ENCODE measurements at places on chromosomes 1 and 21.

DNA sequence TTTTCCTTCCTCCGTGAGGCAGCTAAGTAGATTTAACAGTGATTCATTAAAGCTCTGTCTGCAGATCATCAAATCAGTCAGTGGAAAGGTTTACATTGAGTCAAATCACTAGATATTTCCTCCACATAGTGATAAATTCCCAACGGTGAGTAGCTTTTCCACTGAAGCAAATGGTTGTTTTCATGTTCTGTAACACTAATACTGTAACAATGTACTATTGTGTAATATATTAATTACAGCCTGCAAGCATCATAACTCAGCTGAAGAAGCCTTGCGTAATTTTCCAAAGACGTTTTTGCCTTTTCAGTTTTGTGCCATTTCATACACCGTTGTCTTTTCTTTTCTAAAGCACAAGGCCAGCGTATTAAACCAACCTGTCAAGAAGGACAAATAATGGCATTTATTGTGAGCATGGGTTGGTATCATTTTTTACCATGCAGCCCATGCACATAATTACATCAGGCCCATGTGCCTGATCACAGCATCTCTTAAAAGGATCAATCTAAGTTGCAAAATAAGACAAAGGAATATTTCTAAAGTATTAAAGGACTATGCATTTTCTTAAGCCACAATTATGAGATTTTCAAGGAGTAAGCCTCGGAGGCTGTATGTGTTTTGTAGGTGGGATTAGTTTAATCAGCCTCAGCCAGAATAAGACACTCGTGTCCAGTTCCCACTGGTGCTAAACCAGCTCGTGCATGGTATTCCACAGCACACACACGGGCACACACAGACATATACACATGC is 16.7 kb upstream of the PDE9A start:
- no peak for DNase-seq

DNA sequence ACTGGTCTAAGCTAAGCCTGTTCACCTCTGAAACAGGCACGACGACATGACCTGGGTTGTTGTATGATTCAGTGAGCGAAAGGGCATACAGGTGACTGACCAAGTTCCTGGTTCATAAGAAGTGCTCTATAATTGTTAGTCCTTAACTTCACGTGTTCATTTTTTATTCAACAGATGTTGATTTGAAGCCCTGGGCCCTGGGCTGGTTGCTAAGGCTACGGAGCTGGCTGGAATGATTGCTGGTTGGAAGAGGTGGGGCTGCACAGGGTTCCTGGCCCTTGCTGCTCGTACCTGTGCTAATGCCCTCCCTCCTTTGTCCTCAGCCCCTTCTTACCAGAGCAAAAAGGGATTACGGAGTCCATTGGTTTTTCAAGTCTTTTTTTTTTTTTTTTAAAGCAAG is 111.3 kb upstream of the CSF3R start:
- no peak for DNase-seq

GRCh38 chr21:36753556-36753955 is 54.6 kb downstream of the SIM2 start:
- no peak for DNase-seq

DNA sequence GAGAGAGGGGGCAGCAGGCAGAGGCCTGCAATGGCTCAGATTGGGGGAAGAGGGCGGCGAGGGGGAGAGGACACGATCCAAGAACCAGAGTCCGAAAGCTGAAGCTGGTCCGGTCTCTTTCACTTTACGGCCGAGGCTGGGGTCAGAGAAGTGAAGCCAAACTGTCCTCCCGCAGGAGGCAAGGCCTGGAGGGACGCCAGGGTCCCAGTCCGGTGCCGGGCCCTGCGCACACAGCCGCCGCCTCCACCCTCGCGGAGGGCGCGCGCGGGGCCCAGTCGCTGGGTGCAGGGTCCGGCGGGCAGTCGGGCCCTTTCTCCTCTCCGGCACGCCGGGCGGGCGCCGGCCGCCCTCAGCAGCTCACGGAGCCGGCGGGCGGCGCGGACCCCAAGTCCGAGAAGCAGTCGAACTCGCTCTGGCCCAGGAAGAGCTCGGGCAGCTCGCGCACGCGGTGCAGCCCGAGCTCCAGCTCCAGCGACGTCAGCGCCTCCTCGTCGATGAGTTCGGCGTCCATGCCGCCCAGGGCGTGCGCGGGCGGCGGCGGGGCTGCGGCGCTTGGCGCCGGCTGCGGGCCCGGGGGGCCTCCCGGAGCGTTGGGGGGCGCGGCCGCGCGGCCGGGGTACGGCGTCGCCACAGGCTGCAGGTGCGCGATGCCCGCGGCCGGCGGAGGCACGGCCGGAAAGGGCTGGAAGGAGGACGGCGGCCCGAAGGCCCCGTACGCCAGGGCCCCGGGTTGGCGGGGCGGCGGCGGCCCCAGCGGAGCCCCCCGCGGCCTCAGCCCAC is 749 bp downstream of the CITED4 start:
- no peak for DNase-seq

- DNase-seq: no peak
These were observed 480.2 kb downstream of the COL11A1 start for GRCh38 chr1:102628109-102628613.

- DNase-seq: no peak
These were observed 6.5 kb upstream of the ITGB2 start for GRCh38 chr21:44927259-44927586.

- DNase-seq: no peak
These were observed 11.1 kb upstream of the GJA5 start for GRCh38 chr1:147771226-147772125.

DNA sequence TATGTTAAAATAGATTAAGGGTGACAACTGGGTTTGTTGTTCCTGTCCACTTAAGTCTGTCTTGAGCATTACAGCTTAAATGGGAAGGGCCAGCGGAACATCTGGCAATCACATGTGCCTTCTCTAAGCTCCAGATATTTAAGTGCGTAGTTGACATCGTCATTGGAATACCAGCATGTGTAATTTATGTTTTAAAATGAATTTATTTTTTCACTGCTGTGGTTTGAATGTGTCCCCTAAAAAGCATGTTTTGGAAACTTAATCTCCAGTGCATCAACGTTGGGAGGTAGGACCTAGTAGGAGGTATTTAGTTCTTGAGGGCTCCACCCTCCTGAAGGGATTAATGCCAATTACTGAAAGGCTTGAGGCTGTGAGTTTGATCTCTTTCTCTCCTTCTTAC is 13.4 kb downstream of the ZCCHC17 start:
- no peak for DNase-seq

- peak; percentile 100 for DNase-seq
These were observed 102.7 kb upstream of the DPH5 start for GRCh38 chr1:101128211-101128727.

DNA sequence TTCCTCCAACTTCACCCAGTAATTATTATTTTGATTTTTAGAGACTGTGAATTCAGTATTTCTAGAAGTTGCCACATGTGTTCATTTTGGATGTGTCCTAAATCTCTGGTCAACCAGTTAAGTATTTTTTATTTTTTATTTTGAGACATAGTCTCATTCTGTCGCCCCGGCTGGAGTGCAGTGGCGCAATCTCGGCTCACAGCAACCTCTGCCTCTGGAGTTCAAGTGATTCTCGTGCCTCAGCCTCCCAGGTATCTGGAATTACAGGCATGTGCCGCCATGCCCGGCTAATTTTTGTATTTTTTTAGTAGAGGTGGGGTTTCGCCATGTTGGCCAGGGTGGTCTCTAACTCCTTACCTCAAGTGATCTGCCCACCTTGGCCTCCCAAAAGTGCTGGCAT is 8.0 kb downstream of the MACF1 start:
- no peak for DNase-seq

- no peak for DNase-seq
These were observed 12.6 kb downstream of the SH2D2A start for GRCh38 chr1:156804026-156804425.

GRCh38 chr1:235015291-235015985 is 113.2 kb downstream of the TOMM20 start:
- DNase-seq: no peak

- DNase-seq: peak; percentile 52
These were observed 1.1 kb upstream of the GTF2B start for GRCh38 chr1:88892357-88892877.

GRCh38 chr1:24803220-24803619 is 58.0 kb downstream of the CLIC4 start:
- no peak for DNase-seq

DNA sequence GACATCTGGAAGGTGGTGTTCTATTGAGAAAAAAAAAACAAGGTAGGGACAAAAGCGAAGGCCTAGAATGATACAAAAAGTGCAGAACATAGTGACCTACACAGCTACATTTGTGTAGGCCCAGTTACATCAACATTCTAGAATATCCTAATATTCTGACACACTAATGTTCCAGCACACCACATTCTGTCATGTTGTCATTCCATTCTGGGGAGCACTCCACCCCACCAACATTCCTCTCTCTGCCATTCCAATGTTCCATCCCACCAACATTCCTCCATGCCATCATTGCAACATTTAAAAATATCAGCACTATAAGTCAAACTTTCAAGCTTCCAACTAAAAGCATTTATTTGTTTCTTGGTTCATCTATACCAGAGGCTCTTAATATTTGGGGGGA is 28.5 kb downstream of the COA7 start:
- no peak for DNase-seq

DNA sequence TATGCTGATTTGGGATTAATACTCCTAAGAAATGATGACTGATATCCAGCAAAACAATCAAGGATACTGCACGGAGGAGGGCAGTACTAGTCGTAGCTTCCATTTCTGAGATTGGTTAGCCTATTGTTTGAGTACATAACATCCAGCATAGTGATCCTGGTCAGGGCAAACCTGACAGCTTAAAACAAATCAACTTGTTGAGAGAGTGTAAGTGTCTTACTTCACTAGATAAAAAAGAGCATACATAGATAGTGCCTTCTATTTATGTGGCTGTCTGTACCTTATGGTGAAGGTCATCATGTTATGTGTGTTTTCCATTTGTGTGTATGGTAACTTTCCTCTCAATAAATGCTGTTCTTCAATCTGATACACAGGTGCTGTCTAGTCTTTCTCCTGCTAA is 228.4 kb downstream of the PTGER3 start:
- DNase-seq: no peak

DNA sequence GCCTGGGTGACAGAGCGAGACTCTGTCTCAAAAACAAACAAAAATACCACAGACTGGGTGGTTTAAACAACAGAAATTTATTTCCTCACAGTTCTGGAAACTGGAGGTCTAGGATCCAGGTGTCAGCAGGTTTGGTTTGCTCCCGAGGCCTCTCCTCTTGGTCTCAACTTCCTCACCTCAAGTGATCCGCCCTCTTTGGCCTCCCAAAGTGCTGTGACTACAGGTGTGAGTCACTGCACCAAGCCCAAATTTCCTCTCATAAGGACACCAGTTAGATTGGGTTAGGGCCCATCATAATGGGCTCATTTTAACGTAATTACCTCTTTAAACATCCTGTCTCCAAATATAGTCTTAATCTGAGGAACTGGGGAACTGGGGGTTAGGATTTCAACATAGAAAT is 35.5 kb downstream of the MFSD2A start:
- no peak for DNase-seq

GRCh38 chr1:233114159-233114558 is 163.7 kb downstream of the NTPCR start:
- DNase-seq: no peak

GRCh38 chr1:2499260-2499659 is 23.2 kb downstream of the PLCH2 start:
- no peak for DNase-seq

- DNase-seq: no peak
These were observed 89.8 kb upstream of the TMPRSS15 start for GRCh38 chr21:18493422-18493821.

GRCh38 chr1:5970610-5971273 is 21.5 kb downstream of the NPHP4 start:
- DNase-seq: no peak

GRCh38 chr1:154860156-154860870 is 9.8 kb downstream of the KCNN3 start:
- DNase-seq: peak; percentile 87

DNA sequence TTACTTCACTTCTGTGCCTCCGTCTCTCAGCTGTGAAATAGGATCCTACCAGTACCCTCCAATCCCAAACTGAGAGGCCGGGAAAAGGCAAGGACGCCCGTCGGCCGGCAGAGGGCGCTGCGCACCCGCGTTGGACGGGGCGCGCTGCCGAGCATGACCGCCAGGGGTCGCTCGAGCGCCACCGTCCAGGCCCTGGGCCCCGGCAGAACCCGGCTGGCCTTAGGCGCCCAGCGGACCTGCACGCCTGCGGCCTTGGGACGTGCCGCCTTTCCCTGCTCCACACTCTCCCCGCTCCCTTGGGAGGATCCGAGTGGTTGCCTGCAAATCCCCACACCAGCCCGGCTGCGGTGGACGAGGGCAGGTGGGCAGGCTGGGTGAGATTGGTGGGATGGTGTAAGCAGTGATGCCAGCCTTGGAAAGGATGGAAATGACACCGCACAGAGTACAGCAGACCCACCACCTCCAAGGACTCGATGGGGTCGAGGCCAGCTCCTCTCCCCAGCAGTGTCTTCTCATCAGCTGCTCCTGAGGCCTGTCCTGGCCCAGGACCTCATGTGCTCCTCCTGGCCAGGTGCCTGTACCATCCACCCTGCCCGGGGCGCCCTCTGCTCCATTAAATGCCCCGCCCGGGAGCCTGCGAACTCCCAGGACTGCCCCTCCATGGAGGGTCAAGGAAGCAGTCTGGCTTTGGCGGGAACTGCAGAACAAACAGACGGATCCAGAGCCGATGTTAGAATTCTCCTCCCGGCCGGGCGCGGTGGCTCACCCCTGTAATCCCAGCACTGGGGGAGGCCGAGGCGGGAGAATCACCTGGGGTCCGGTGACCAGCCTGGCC is 47.4 kb upstream of the LBR start:
- no peak for DNase-seq

GRCh38 chr21:36092681-36093080 is 22.9 kb downstream of the CBR1 start:
- no peak for DNase-seq

DNA sequence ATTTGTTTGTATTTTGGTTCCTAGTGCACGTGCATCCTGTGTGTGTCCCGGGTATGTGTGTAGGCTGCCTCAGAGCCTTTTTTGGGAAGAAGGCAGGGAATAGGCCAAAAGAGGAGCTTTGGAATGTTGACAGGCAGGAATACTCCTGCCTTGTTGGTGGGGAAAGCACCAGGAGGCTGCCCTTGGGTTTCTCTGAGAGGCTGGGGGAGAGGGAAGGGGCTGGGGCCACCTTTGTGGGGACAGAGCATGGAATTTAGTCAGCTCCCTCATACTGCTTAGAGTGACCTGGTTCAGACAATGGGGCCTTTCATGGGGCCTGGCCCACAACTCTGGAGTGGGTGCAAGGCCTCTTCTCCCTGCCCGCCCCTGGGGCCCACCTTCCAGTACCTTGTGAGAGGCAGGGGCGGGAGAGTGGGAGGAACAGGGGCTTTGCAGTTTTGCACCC is 31.3 kb downstream of the ACOT11 start:
- no peak for DNase-seq

- DNase-seq: no peak
These were observed 295.3 kb downstream of the PTPRU start for GRCh38 chr1:29531596-29531995.

GRCh38 chr21:43733060-43733459 is 14.1 kb downstream of the PDXK start:
- DNase-seq: peak; percentile 35

DNA sequence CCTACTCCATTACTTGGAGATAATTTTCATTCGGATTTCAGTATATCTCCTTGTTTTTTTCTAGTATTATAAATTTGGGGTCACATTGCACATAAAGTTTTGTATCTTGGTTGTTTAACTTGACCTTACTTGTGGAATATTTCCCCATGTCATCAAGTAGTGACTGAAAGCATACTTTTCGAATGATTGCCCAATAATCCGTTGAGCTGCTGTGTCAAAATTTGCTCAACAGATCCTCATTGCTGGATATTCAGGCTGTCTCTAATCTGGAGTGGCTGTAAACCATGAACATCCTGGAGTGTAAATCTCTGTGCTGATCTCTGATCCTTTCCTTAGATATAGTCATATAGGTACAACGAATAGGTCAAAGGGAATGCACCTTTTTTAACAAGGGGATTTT is 4.9 kb downstream of the NIPAL3 start:
- DNase-seq: no peak

All from Jurkat, Clone E6-1 (cell line).